Cortex of kidney (tissue), 1 donor: ENCODE measurements at places on chromosomes 1 and 21.

GRCh38 chr1:207022996-207023679, 9.4 kb downstream of the C1orf116 start:
- DNase-seq: no peak

GRCh38 chr1:246923482-246923881, 8.3 kb downstream of the AHCTF1 start:
- no peak for DNase-seq

GRCh38 chr1:200495901-200496300, 86.1 kb upstream of the ZNF281 start:
- DNase-seq: no peak

DNA sequence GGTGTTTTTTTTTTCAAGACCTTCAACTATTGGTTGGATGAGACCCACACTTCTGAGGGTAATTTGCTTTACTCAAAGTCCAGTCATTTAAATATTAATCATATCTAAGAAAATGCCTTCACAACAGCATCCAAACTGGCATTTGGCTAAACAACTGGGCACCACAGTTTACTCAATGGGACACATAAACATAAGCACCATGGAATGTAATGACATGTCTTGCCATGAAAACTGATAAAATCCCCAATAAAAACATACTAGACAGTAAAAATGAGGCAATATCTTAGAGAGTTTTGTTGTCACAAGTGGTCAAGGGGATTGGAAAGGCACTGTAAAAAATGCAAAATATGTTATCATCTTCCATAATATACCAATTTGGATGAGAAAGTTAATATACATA, 838.8 kb upstream of the ADAMTS5 start:
- no peak for DNase-seq

GRCh38 chr1:201999625-202000238, 10.7 kb upstream of the ELF3 start:
- DNase-seq: no peak

- no peak for DNase-seq
Measured at GRCh38 chr1:203081465-203082230, 4.2 kb downstream of the MYOG start.

DNA sequence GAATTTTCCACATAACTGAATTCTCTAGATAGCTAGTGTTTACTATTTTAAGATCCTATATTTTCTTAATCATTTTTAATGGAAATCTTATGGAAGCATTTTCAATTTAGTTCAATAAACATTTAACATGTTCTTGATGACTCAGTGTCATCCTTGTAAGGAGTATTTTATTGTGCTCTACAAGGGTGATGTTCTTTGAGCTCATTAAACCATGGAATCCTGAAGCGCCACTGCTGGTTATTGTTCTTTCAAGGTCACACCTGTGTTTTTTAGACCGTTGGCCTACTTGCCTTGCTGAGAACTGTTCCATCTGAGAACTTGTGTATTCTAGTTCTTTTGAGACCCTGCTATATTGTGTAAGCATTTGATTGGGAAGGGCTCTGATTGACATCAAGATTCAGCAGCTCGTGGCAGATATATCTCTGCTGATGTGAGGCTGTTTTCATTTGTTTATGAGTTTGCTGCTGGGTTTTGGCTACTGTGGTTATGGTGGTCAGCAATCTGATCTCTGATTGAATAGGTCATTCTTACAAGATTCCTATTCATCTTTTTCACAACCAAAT, 132.0 kb downstream of the GIPC2 start:
- no peak for DNase-seq

DNA sequence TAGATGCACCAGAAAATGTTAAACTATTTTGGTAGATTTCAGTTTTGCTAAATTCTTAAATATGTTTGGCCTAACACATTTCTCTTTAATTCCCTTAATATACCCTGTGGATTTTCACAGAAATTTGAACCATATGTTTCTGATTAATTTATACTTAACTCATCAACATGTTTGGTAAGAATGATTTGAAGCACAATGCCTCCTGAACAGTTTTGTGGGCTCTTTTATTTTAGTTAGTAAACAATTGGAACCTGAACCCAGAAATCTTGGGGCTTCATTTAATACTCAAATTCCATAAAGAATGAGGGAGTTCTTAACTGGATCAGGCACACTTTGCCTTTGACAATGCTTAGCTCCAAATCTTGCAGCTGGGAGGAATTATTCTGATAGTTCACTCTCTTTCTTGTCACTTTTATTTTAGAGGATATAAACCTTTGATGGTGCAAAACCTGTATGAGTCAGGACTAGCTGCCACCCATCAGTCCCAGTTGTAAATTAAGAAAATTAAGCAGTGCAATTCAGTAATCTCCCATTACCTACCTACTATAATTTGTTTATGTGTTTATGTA, 24.6 kb upstream of the LYPLAL1 start:
- no peak for DNase-seq

- no peak for DNase-seq
Measured at GRCh38 chr1:40383095-40383487, 9.6 kb downstream of the SMAP2 start.

DNA sequence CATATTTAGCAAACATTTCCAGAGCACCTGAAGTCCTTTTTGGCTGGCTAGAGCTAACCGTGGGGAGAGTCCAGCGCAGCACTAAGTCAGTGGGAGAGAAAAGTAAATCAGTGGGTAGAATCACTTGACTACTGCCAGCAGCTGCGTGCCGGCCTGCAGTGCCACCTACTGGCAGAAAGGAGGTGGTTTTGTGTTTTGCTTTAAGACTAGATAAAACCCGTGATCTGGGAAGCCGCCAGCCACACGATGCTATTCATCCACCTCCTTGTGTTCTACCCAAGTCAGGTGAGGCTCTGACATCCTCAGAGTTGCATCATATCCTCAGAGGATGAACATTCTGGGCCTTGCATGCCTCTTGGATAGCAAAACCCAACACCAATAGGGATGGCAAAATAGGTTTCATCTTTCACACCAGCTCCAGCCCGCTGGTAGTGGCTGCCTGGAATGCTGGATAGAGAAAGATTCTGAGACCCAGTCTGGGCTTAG, 14.1 kb upstream of the HEYL start:
- no peak for DNase-seq

GRCh38 chr1:83583351-83584014, 415.4 kb downstream of the TTLL7 start:
- no peak for DNase-seq

GRCh38 chr1:162178432-162178831, 108.9 kb downstream of the NOS1AP start:
- no peak for DNase-seq

- no peak for DNase-seq
Measured at GRCh38 chr1:70459496-70460225, 48.6 kb downstream of the CTH start.

DNA sequence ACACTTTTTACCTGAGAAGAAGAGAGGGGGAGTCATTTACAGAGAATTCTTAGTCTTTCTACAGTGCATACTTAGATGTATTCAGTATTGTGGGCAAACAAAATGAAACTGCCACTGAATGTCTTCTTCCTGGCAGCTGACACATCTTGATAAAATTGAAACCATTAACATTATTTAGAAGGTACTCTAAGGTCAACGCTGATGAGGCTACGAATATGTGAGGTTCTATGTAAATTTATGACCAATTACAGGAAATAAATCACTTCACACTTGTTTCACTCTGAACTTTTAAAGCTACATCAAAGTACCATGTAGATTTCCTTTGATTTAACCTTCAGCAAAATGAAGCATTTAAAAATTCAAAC, 51.3 kb upstream of the GFI1 start:
- no peak for DNase-seq

DNA sequence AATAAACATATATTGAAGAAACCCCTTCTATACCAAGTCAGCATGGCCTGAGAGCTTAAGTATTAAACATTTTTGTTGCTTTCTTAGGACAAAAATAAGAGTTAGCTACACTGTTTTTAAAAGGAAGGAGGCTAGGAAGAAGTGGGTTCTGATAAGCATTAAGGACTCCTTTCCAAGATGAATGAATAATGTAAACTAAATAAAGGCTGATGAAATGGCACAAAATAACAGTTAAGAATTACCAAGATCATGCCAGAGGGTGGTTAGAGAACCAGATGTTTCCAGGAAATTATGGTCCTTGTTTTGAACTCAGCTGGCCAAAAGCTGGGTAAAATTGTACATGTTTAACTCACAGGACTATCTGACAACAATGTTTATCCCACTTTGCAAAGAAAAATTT, 114.1 kb upstream of the ETS2 start:
- DNase-seq: no peak

DNA sequence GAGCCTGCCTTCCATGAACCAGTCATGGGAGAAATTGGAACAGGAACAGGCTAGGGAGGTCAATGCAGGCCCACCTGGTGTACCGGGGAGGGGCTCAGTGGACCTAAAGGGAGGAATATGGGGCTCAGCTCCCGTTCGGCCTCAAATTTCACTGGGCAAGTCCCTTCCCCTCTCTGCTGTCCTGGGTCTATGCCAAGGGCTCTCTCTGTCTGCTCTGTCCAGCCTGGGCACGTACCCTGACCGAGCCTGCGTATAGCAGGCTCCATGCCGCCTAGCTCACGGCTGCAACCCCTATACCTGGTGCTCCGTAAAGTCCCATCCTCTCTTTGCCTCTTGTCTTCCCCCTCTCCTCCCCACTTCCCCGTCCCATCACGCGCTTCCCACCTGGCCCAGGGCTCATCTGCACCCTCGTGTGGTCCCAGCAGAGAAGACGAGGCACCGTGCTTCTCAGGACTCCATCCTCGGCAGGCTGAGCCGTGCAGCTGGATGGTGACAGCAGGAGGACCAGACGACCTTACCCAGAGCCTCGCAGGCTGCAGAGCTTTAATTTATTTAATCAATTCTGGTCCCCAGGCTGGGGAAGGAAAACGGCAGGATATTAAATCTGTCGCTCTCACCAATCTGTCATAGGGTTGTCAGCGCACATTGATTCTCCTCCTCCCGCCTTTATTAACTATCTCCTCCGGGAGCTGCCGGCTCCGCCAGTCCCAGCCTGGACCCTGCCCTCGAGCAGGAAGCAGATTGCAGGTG, 25.0 kb upstream of the DISP3 start:
- DNase-seq: no peak

GRCh38 chr1:230498704-230499103, 72.6 kb upstream of the PGBD5 start:
- no peak for DNase-seq

GRCh38 chr1:34276606-34277005, 99.9 kb downstream of the C1orf94 start:
- DNase-seq: no peak

DNA sequence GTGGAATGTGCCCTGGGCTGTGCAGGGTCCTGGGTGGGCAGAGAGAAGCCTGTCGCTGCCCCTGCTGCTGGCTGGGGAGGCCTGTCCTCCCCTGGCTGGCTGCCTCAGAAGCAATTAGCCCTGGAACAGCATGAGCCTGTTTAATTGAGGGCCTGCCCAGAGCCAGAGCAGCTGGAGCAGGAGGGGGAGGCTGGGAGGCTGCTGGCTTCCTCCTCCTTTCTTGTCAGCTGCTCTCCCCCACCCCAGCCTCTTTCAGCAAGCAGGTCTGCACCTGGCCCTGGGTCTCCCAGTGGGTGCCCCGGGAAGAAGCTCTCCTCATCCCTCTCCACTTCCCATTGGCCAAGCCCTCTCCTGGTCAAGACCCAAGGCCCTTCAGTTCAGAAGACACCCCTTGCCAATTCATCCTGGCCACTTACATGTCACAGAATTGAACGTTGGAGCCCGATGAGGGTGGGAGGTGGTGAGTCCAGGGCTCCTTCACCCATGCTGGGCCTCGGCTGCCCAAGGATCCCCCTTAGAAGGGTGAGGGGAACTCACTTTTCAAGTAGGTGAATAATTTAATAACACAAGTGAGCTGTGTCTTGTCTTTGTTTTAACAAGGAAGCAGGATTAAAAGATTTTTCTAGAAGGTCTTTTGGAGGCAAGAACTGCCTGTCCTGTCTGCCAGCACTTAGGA, 13.2 kb downstream of the AMPD2 start:
- DNase-seq: no peak

GRCh38 chr1:209729436-209729835, 24.8 kb downstream of the HSD11B1 start:
- DNase-seq: no peak

DNA sequence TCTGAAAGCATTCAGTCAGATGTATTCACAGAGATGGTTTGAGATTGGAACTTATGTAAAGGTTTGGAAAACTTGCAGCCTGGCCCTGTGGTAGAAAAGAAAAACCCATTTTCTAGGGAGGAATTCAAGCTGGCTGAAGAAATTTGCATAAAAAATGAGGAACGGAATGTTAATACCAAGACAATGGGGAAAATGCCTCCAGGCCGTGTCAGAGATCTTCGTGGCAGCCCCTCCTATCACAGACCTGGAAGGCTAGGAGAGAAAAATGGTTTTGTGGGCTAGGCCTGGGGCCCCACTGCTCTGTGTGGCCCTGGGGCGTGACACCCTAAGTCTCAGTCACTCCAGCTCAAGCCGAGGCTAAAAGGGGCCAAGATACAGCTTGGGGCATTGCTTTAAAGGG, 26.7 kb downstream of the NME7 start:
- no peak for DNase-seq

- no peak for DNase-seq
Measured at GRCh38 chr1:58487002-58487401, 59.5 kb downstream of the OMA1 start.

DNA sequence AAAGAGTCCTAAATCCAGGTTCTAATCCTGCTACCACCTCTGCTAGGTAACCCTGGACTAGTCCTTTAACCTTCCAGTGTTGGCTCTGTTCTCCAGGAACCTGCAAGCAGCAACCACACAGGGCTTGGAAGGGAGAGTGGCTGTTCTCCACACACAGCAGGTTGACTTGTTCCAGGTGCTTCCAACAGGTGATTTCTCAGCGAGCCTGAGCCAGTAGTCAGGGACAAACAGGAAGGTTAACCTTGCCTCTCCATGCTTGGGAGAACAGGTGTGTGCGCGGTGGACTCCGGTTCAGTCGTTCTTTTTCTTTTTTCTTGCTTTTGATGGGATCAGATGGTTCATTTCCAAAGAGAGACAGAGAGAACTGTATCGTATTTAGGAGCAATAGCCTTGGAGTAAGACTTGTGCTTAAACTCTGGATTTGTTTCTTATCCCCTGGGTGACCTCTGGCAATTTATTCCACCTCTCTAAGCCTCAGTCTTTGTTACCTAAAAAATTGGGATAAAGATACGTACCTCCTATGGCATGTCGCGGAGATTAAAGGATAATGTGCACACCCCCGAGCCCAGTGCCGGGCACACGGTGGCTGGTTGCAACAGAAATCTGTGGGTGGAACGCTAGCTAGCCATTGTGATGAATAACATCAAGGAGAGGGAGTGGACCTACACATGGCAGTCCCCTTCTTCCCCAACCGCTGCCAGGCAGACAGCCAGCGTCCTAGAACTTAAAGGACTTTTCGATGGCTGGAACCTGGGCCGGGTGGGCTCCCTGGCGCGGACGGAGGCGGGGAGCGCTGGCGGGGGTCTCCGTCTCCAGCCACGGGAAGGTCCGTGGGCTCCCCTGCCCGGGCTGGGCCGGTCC, 583 bp upstream of the CACHD1 start:
- no peak for DNase-seq

DNA sequence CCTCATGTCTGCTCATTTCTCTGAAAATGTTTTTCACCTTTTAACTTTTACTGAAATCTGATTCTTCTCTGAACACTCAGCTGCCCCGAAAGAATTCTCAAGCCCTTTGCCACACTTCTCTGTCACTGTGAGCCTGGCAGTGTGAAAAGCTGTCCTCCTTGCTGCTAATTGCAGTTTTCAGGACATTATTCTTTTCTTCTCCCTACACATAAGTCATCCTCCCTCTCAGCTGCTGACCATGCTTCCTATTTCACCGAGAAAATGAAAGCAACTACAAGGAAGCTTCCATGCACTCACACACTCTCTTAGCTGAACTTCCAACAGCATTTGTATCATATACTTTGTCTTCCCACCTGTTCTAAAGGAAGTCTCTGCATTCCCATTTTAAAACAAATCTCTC, 15.8 kb downstream of the OLFM3 start:
- DNase-seq: no peak
